Activated CD4-positive, alpha-beta T cell treated with anti-CD3 and anti-CD28 coated beads for 36 hours (primary cell): ENCODE measurements at places on chromosomes 2 and 18. TPM values are rescaled to one million over a fixed set of nuclear protein-coding genes. Genes with fewer than 3 reads are reported as not detected.

- DNase-seq, result no peak
Measured at GRCh38 chr2:62844311-62845090, 139.0 kb downstream of the EHBP1 start.

- DNase-seq, result no peak
Measured at GRCh38 chr2:12126318-12126717, 379.9 kb downstream of the LPIN1 start.

GRCh38 chr2:13666582-13667414, 950.1 kb downstream of the TRIB2 start:
- DNase-seq, result no peak

- no peak for DNase-seq
Measured at GRCh38 chr18:65749841-65750240, 971 bp upstream of the CDH7 start.

Gene C1QL2
- total RNA-seq, result not detected

Gene C2orf42
- total RNA-seq, result 23.3 TPM

DNA sequence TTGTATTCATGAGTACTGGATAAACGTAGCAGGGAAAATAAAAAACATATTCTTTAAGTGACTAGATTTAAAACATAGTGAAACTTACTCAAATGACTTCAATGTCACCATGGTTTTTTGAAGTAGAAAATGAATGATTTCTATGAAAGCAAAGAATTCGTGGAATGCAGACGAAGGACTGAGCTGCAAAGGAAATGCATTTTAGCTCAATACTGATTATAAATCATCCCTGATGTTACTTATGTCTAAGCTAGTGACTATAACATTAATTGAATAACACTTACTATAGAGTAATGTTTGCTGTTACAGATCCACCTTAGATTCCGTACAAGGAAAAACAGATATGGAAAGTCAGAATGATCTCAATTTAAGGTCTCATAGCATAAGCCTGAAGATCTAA, 1257.7 kb upstream of the CDH2 start:
- no peak for DNase-seq

DNA sequence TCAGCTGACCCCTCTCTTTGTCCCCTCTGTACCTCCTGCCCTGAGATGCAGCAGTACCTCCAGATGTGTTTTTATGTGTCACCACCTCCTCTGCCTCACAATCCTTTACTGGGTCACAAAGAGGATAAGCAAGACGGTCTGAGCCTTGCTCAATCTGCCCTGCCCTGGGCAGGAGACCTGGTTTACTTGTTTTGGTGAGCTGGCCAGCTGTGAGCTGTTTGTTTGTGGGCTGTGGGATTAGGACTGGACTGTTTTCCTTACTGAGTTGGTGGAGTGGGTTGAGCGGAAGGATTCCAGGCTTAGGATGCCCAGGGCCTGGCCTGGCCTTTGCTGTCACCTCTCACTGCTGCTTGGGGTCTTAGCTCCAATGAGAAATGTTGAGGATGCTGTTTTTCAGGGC, 299.5 kb downstream of the SRBD1 start:
- DNase-seq, result no peak

GRCh38 chr18:62942578-62942977, 227.2 kb downstream of the PHLPP1 start:
- no peak for DNase-seq

GRCh38 chr2:191023235-191023679, 9.3 kb upstream of the STAT1 start:
- no peak for DNase-seq

Gene CLEC4F
- not detected for total RNA-seq

DNA sequence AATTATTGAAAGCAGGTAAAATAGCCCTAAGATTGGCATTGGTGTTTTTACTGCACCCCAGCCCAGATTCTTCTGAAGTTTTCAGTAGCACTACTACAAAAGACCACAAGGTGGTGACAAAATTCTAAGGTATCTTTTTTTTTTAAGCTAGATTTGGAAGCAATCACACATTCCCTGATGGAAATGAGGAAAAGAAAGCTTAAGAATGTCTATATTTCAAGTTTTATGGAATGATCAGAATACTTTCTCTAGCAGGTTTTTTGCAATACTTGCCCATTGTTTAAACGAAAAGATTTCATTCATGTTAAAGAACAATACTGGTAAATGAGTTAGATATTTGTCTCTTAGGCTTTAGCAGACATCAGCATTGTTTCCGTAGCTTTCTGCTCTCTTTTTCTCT, 32.1 kb upstream of the ZNF638 start:
- no peak for DNase-seq

Gene ITGA6
- total RNA-seq, result 7.9 TPM

Gene CARF
- 6.2 TPM for total RNA-seq

Gene SIX3
- total RNA-seq, result not detected

- DNase-seq, result no peak
Measured at GRCh38 chr2:106314444-106314843, 120.3 kb upstream of the UXS1 start.

- no peak for DNase-seq
Measured at GRCh38 chr2:37552339-37552738, 119.1 kb downstream of the CDC42EP3 start.
